ENCODE measurements at places on chromosomes 3 and 15. TPM values are rescaled to one million over a fixed set of nuclear protein-coding genes. Genes with fewer than 3 reads are reported as not detected.

CPNE9 gene
- not detected for total RNA-seq

GRCh38 chr15:28289694-28290463 lies 32.1 kb downstream of the HERC2 start:
- no peak for DNase-seq
- no peak overlapping the region for H3K27ac ChIP-seq
- H3K36me3 ChIP-seq: peaks cover 6% of the 10 kb centered on the region

DNA sequence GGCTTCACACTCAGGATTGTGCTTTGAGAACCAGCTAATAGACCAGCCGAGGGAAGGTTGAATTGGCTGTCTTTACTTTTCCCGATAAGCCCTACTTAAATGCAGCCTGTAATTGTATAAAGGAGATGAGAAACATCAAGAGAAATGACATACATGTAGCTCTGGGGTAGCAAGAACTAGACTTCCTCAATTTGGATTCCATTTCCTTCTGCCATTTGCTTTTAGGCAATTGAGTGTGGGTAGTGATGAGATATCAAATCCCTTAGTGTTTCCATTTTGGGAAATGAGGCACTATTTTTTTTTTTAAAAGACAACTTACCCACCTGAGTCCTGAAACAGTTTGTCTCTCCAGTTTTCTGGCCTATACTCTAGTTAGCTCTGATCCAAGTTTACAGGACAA lies 2.2 kb downstream of the INAFM2 start:
- peaks cover 63% of the 10 kb centered on the region for H3K4me1 ChIP-seq
- DNase-seq: no peak
- no peaks in the 10 kb centered on the region for H3K36me3 ChIP-seq
- H3K27me3 ChIP-seq: no peaks in the 10 kb centered on the region
- peak overlapping the region; percentile 89 for H3K27ac ChIP-seq

DNA sequence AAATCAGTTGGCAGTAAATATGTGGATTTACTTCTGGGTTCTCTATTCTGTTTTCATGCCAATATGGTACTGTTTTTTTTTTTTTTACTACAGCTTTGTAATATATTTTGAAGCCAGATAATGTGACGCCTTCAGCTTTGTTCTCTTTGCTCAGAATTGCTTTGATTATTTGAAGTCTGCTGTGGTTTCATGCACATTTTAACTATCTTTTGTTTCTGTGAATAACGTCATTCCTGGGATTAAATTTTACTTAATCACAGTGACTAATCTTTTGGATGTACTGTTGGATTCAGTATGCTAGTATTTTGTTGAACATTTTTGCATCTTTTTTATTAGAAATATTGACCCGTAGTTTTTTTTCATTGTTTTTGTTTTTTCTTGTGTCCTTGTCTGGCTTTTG lies 576.5 kb downstream of the ZNF385D start:
- H3K4me3 ChIP-seq: no peak overlapping the region
- H3K27ac ChIP-seq: no peak overlapping the region
- no peak for DNase-seq
- no peaks in the 10 kb centered on the region for H3K4me1 ChIP-seq
- H3K27me3 ChIP-seq: no peaks in the 10 kb centered on the region
- no peaks in the 10 kb centered on the region for H3K36me3 ChIP-seq

DNA sequence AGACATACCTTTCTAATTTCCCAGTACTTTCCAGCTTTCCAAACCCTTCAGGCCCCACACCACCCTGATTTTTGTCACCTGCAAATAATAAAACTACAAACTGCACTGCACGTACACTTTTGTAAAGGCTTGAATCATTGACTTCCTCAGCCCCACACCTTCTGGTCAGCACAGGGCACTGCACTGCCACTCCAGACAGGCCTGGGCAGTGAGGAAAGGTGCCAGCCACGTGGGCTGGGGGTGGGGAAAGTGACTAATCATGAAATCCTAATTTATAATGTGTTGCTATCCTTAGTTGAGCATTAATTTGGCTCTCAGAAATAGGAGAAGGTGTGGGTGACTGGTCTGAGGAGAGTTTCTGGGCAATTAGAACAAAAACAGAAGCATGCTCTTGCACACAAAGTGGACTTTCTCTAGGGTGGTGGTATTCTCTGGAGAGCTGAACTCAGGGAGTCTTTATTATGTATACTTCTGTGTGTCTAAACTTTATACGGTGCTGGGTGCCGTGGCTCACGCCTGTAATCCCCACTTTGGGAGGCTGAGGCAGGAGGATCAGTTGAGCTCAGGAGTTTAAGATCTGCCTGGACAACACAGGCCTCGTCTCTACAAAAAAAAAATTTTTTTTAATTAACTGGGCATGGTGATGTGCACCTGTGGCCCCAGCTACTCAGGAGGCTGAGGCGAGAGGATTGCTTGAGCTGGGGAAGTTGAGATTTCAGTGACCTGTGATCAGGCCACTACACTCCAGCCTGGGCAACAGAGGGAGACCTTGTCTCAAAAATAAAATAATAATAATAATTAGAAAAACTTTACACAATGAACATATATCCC lies 58.2 kb upstream of the FLNB start:
- no peak for DNase-seq
- no peaks in the 10 kb centered on the region for H3K36me3 ChIP-seq
- H3K27ac ChIP-seq: peak overlapping the region; percentile 89
- H3K27me3 ChIP-seq: no peaks in the 10 kb centered on the region
- no peak overlapping the region for H3K4me3 ChIP-seq

DNA sequence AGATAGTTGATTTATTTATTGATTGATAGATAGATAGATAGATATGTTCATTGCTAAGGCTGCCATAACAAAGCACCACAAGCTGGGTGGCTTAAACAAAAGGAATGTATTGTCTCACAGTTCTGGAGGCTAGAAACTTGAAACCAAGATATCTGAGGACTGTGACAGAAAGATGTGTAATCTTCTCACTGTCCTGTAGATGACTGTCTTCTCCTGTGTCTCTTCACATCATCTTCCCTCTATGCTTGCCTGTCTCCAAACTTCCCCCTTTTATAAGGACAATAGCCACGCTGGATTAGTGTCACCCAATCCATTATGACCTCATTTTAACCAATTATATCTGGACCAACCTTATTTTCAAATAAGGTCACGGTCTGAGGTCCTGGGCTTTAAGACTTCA lies 40.9 kb downstream of the GNB4 start:
- H3K36me3 ChIP-seq: no peaks in the 10 kb centered on the region
- H3K27ac ChIP-seq: no peak overlapping the region
- no peak overlapping the region for H3K4me3 ChIP-seq
- H3K4me1 ChIP-seq: no peaks in the 10 kb centered on the region
- H3K27me3 ChIP-seq: no peaks in the 10 kb centered on the region

ISLR2 gene
- total RNA-seq: 0.48 TPM

GRCh38 chr3:149487598-149488197 lies 13.2 kb downstream of the TM4SF4 start:
- H3K27ac ChIP-seq: no peak overlapping the region
- no peaks in the 10 kb centered on the region for H3K36me3 ChIP-seq
- H3K4me3 ChIP-seq: no peak overlapping the region
- no peaks in the 10 kb centered on the region for H3K27me3 ChIP-seq
- no peaks in the 10 kb centered on the region for H3K4me1 ChIP-seq
- DNase-seq: peak; percentile 15

RAB6B gene
- total RNA-seq: 1.2 TPM

TEX9 gene
- 19.2 TPM for total RNA-seq

DNA sequence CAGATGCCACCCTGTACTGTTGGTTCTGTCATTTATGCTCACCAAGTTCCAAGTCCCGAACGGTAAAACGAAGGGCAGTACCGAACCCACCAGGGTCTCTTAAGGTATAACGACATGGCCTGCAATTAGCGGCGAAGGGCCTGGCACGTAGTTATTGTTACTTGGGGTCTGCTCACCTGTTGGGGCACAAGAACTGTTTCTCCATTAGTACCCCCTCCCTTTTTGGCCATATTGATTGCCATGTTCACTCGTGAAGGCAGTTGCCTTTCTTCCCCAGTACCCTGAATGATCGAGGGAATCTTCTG lies 435 bp downstream of the IL17RB start:
- H3K27me3 ChIP-seq: peaks cover 31% of the 10 kb centered on the region
- no peaks in the 10 kb centered on the region for H3K36me3 ChIP-seq
- H3K27ac ChIP-seq: no peak overlapping the region
- H3K4me1 ChIP-seq: peaks cover 28% of the 10 kb centered on the region

- H3K27ac ChIP-seq: peak overlapping the region; percentile 81
- no peaks in the 10 kb centered on the region for H3K36me3 ChIP-seq
- no peaks in the 10 kb centered on the region for H3K27me3 ChIP-seq
- no peak overlapping the region for H3K4me3 ChIP-seq
Measured at GRCh38 chr15:100211855-100212850, 129.6 kb downstream of the ADAMTS17 start.

CHRM5 gene
- total RNA-seq: not detected

DNA sequence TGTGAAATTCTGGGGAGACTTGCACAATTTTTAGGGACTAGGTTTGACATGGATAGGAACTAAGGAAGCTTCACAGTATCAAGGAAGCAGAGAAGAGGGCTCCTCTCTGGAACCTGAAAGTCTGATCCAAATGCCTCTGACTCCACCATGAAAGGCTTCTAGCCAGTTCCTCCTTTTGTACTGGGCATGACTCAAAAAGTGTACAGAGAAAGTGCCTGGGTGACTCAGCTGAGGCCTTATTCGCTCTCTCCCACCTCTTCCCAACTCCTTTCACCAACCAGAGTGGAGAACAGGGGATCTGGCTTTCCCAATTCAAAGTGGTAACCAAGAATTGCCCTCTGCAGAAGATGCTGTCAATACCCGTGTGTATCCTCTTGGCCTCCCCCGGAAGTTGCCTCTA lies 342.9 kb upstream of the PROK2 start:
- no peak overlapping the region for H3K27ac ChIP-seq
- H3K36me3 ChIP-seq: no peaks in the 10 kb centered on the region
- H3K27me3 ChIP-seq: no peaks in the 10 kb centered on the region
- DNase-seq: no peak
- no peaks in the 10 kb centered on the region for H3K4me1 ChIP-seq
- no peak overlapping the region for H3K4me3 ChIP-seq

GRCh38 chr3:175088766-175089380 lies 229.7 kb downstream of the NAALADL2 start:
- no peaks in the 10 kb centered on the region for H3K27me3 ChIP-seq
- no peaks in the 10 kb centered on the region for H3K4me1 ChIP-seq
- H3K36me3 ChIP-seq: no peaks in the 10 kb centered on the region
- no peak overlapping the region for H3K4me3 ChIP-seq
- DNase-seq: no peak

- H3K4me1 ChIP-seq: no peaks in the 10 kb centered on the region
- H3K27me3 ChIP-seq: peaks cover 2% of the 10 kb centered on the region
- H3K36me3 ChIP-seq: no peaks in the 10 kb centered on the region
- H3K4me3 ChIP-seq: no peak overlapping the region
- no peak for DNase-seq
Measured at GRCh38 chr15:98523912-98524662, 124.3 kb upstream of the IGF1R start.

MRAS gene
- 9.6 TPM for total RNA-seq

GRCh38 chr15:94587113-94587512 lies 355.8 kb downstream of the MCTP2 start:
- H3K36me3 ChIP-seq: no peaks in the 10 kb centered on the region
- H3K4me3 ChIP-seq: no peak overlapping the region
- no peak for DNase-seq
- H3K27ac ChIP-seq: no peak overlapping the region
- no peaks in the 10 kb centered on the region for H3K4me1 ChIP-seq

DNA sequence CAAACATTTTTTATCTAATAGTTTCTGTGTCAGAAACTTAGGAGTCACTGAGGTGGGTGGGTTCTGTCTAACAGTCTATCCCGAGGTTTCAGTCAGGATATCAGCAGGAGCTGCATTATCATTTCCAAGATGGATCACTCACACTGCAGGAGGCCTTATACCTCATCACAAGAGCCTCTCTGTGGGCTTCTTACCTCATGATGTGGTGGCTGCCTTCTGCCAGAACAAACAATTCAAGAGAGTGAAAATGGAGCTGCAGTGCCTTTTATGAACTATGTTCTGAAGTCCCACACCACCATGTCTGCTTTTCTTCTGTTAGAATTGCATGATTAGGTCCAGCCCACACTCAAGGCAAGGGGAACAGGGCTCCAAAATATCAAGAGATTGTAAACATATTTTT lies 27.9 kb downstream of the RFX7 start:
- H3K36me3 ChIP-seq: no peaks in the 10 kb centered on the region
- no peaks in the 10 kb centered on the region for H3K4me1 ChIP-seq
- no peak for DNase-seq
- H3K27ac ChIP-seq: no peak overlapping the region
- no peaks in the 10 kb centered on the region for H3K27me3 ChIP-seq

DNA sequence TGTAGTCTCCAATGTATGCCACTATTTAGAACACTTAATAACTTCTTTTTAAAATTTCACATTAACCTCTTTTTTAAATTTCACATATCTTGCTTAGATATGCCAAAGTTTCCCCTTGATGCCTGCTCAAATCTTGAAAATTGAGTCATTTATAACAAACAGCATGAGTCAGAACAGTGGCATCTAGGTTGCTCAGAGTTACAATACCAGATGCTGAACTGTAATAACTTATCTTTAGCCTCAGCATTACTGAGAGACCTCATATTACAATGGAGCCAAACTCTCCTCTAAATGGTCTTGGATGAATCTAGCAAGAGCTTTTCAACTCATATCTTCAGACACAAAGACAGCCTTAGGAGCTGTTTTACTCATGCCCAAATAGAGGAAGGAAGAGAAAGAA lies 439.3 kb upstream of the ARPP21 start:
- H3K4me3 ChIP-seq: no peak overlapping the region
- no peak for DNase-seq
- no peak overlapping the region for H3K27ac ChIP-seq
- H3K36me3 ChIP-seq: no peaks in the 10 kb centered on the region
- no peaks in the 10 kb centered on the region for H3K4me1 ChIP-seq

- no peak for DNase-seq
- no peak overlapping the region for H3K27ac ChIP-seq
- H3K27me3 ChIP-seq: no peaks in the 10 kb centered on the region
- no peaks in the 10 kb centered on the region for H3K36me3 ChIP-seq
- no peaks in the 10 kb centered on the region for H3K4me1 ChIP-seq
- H3K4me3 ChIP-seq: no peak overlapping the region
Measured at GRCh38 chr15:38612159-38612863, 47.7 kb upstream of the RASGRP1 start.

DNA sequence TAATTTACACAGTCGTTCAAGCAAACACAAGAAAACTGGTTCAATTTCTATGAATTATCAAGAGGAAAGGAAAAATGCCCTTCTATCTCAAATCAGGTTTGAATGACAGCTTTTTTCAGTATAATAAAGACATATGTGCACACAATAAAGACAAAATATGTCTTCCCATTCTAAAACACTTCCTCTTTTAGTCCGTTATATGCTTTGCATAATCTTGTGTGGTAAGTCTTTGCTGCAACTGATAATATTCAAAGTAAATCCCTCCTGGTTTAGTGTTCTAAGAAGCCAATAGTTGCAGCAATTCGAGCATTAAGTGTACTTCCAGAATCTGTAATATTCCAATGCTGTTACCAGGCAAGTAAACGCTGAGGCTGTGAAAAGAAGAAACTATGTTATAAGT lies 43.7 kb upstream of the MAPKBP1 start:
- no peaks in the 10 kb centered on the region for H3K27me3 ChIP-seq
- peaks cover 16% of the 10 kb centered on the region for H3K36me3 ChIP-seq
- no peak for DNase-seq
- no peak overlapping the region for H3K4me3 ChIP-seq
- H3K27ac ChIP-seq: no peak overlapping the region

GRCh38 chr3:141242377-141243092 lies 10.9 kb downstream of the PXYLP1 start:
- peaks cover 7% of the 10 kb centered on the region for H3K4me1 ChIP-seq
- no peak overlapping the region for H3K4me3 ChIP-seq
- H3K27ac ChIP-seq: no peak overlapping the region
- DNase-seq: no peak

BOC gene
- 68.3 TPM for total RNA-seq

MOBP gene
- total RNA-seq: 5.2 TPM

ACVR2B gene
- total RNA-seq: 7.6 TPM

SPESP1 gene
- total RNA-seq: 1.5 TPM

Data from transverse colon (tissue), 4 donors.